ENCODE measurements at places on chromosomes 12 and 14.

GRCh38 chr12:89278862-89279261 lies 73.4 kb downstream of the DUSP6 start:
- DNase-seq: no peak

DNA sequence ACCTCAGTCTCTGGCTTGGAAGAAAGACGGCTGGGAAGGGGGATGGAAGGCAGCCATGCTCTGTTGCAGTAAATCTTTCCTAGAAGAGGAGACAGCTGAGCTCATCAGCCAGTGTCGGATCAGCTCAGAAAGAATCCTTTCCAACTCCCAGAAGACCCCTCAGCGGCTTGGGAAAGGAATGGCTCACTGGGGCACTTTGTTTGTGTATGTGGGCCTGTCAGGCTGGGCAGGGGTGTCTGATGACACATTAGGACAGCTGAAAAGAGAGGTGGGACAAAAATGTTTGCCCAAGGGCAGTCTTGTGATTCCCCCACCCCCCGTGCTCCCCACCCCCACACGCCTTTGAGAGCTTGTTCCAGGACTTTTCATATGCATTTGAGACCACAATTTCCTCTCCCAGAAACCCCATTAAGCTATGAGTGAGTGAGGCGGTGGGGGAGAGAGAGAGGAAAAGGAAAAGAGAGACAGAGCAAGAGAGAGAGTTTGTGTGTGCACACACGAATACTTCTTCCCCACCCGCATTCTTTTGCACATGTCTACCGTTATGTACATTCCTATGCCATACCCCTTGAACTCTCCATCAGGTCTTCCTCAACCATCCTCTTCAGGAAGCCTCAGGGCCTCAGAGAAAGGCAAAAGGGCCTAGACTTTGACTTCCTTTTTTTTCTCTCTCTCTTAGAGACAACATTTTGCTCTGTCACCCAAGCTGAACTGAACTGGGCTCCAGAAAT lies 198.9 kb downstream of the ZFP36L1 start:
- DNase-seq: no peak

GRCh38 chr12:6827437-6827911 lies 733 bp upstream of the P3H3 start:
- DNase-seq: no peak

DNA sequence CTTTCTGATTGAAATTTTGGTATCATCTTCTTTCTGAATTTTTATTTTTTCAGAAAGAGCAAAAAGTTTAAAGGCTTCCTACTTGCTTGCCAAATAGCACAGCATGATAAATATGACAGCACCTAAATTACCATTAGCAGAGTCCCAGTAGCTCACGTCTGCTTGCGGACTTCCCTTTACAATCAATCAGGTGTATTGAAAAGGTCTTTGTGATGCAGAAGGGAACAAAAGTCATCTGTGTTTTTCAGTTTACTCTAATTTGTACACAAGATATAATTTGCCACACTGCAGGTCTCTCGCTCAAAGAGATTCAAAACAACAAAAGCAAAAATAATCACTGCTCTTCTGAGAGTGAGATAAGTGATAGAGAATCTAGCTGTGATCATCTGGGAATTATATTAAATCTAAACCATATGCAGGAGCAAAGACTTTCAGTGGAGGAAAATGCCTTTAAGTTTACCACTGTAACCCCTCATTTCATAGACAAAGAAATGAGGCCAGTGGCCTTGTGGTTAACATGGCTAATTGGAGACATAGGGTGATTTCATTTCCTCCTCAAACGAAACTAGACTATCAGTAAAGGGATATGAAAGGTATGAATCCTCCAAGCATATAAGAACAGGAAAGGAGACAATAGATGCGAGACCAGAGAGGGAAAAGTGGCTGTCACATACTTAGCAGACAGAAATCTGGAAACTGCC lies 240.8 kb upstream of the TMPO start:
- DNase-seq: no peak

- DNase-seq: peak; percentile 74
These were observed 484 bp downstream of the MIS18BP1 start for GRCh38 chr14:45252366-45253069.

- DNase-seq: peak; percentile 61
These were observed at the start of gene CDKL1 for GRCh38 chr14:50396631-50397389. Gene CDKL1, minus strand, starts transcription at chr14:50396881. Its CDS starts 1,013 bp downstream, at chr14:50395868.

DNA sequence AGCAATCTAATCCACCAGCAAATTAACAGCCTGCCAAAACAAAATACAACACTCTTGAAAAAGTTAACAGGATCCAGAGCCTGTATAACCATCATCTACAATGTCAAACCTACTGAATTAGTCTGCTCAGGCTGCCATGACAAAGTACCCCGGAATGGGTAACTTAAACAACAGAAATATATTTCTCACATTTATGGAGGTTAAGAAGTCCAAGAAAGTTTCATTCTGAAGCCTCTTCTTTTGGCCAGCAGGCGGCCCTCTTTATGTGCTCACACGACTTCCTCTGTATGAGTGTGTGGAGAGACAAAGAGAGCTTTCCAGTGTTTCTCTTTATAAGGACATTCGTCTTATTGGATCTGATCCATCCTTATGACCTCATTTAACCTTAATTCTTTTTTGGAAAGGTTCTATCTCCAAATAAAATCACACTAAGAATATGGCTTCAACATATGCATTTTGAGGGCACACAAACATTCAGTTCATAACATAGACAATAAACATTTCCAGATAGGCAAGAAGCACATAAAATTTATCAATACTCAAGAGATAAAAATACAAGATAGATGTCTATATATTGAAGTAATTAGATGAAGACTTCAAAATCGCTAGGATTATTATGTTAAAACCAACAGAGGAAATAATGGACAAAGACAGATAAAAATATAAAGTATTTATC lies 5.9 kb upstream of the RERG start:
- peak; percentile 15 for DNase-seq

- no peak for DNase-seq
These were observed 144.1 kb downstream of the SUDS3 start for GRCh38 chr12:118520214-118521035.

DNA sequence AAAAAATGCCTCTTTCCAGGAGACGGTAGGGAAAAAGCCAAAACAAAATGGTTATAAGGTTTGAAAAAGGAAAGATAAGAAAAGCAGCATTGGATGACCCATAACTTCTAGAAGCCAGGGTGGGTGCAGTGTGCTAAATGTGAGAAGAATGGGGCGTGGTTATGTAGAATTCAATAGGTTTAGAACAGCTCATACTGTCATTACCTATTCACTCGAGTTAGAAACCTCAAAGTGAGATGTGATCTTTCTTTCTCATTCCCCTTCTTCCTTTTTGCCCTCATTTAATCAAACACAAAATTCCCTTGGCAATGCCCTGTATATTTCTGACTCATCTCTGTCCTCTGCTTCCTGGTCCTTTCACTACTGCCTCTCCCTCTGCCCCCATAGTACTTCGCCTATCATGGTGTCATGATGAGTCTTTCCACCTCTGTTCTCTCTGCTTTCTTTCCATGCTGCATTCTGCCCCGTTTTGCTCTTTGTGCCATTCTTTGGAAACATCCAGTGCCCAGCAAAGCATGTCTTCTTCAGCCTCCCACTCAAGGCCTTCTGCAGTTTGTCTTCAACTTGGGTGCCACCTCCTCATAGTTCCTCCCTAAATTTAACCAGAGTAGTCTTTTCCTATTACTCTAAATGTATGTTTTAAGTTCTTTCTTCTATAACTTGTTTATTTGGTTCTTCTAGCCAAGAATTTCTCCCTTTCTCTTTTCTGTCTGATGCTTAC lies 496.3 kb downstream of the NRXN3 start:
- no peak for DNase-seq

DNA sequence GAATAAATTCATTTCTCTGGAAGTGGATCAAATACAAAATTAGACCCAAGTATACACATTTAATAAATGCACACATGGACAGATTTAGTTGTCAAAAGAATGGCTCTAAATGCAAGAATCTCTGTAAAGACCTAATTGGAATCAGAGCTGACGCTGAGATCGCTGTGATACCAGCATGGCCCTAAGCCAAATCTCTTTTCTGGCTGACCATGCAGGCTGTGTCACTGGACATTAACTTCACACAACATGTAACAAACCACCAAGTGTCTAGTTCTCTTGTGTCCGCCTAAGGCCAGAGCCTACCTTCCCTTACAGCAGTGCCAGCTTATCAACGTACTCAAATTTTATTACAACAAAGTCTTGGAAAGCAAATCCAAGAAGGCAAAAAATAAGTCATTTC lies 127.5 kb downstream of the MED13L start:
- DNase-seq: no peak

GRCh38 chr12:124648710-124649384 lies 81.4 kb upstream of the NCOR2 start:
- DNase-seq: peak; percentile 18

DNA sequence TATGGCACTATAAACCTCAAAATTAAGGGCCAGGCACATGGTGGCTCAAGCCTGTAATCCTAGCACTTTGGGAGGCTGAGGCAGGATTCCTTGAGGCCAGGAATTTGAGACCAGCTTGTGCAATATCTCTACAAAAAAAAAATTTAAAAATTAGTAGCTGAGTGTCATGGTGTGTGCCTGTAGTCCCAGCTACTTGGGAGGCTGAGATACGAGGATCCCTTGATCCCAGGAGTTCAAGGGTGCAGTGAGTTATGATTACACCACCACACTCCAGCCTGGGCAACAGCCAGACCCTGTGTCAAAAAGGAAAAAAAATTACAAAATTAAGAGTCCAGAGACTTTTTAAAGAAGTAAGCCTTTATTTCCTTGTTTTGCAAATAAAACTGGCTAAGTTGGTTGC lies 1.8 kb upstream of the GCN1 start:
- DNase-seq: no peak

DNA sequence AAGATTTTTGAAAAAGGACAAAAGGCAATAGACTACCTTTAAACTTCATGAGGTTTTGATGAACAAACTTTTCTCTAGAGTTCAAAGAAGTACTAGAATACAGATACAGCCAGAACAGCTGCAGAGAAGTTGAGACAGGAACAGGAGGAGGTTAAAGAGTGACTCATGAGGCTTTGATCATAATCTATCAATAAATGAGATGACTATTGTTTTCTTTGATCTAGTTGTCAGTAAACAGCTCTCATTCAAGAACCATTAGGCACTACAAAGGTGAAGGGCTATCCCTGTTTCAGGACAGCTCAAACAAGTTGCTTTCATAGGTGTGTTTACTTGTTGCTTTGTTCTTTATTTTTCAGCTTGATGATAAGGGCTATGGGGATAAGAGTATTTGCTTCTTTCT lies 2.4 kb downstream of the WASHC3 start:
- DNase-seq: peak; percentile 13

- DNase-seq: no peak
These were observed 63.4 kb upstream of the PLEKHG3 start for GRCh38 chr14:64640839-64641238.

DNA sequence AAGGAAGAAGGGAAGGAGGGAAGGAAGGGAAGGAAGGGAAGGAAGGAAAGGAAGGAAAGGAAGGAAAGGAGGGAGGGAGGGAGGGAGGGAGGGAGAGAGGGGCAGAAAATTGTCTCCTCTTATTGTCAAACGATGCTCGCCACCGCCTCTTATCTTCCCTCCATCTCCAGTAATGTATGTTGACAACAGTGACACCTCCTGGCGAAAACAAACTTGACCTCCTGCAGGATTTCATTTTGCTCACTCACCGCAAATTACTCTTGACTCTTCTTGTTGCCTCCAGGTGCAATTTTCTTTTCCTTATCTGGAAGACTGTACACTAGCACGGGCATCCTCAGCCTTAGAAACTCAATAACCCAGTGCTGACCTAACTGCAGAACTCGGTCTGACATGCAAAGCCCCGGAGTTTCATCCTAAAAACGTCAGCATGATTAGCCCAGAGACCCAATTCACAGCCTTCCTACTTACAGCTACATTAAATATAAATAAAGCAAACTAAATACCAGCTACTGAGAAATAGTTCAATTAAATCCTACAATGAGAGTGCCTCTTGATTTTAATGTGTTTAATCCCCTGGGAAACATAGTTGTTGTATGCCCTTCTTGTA lies 512.4 kb upstream of the TMPO start:
- DNase-seq: peak; percentile 58

- DNase-seq: no peak
These were observed 7.7 kb downstream of the SMIM41 start for GRCh38 chr12:52086944-52087835.

DNA sequence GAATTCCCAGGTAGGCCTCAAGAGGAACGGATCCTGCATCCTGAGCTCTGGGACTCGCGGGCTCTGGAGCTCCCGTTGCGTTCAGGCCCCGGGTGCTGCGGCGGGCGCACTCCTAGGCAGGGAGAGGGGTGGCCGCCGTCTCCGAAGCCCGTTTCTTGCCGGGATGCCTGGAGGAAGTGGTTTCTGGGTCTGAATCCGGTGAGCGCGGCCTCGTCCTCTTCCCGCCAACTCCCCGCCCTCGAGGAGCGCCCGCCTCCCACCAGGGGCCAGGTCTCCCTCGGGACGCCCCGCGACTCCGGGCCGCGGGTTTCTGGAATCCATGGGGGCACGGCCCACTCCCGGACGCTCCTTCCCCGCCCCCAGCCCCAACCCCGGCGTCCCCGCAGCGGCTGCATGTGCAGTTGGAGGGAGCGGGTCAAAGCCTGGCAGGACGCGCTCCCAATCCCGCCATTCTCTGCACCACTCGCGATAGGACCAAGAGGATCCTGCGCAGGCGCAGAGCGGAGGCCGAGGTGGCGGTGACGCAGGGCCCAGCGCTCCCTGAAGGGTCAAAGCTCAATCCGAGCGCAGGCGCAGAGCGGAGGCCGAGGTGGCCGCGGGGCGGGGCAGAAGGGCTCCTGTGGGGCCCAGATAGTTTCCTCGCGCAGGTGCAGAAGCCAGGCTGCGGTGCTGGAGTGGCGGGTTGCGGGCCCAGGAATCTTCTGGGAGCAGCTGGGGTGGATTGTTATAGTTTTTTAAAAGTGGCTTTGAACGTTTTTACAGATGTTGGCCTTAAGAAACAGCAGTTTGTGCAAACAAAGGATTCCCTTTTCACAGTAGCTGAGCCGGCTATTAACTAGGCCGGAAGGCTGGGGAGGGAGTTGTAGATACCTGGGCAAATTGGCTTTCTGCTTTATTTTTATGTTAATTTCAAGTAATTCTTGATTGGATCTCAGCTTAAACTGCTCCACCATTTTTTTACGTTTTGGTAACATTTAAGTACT lies 796.4 kb downstream of the AACS start:
- no peak for DNase-seq

DNA sequence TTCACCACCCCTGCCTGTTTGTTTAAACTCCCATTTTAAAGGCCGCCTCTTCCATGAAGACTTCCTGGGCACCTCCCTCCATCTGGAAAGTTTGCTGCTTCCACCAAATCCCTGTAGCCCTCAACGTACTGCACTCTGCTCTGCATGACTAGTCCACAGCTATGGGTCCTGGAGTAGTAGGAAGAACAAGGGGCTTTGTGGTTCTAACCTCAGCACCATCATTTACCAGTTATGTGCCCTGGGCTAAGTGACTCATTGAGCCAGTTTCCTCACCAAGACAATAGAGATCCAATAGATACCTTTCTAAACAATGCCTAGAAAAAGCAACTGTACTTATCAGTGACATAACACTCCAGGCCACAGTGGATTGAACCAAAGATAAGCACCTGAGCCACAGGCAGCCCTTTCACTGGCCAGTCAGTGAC lies 8.5 kb upstream of the LTBP2 start:
- DNase-seq: peak; percentile 44

Data from erythroblast (primary cell).